Uterine smooth muscle cell (primary cell): ENCODE measurements at places on chromosomes 7 and 10. TPM values are rescaled to one million over a fixed set of nuclear protein-coding genes. Genes with fewer than 3 reads are reported as not detected.

The CALN1 gene
- not detected in 2 replicates for total RNA-seq

The GARIN1A gene
- total RNA-seq, result 0.33 and 0.87 TPM in 2 replicates

The NEURL1 gene
- total RNA-seq, result 0.22 and 1.00 TPM in 2 replicates

The CYP26C1 gene
- total RNA-seq, result 0.12 TPM in 1 of 2 replicates, not detected in the other

The TMEM273 gene
- not detected in 2 replicates for total RNA-seq

The SKIDA1 gene
- total RNA-seq, result 0.75 and 1.1 TPM in 2 replicates

The DPP6 gene
- 0.11 and 0.50 TPM in 2 replicates for total RNA-seq

The FOXI2 gene
- not detected in 2 replicates for total RNA-seq

The LRIT1 gene
- total RNA-seq, result not detected in 2 replicates

The WIPF3 gene
- not detected in 2 replicates for total RNA-seq

The DHTKD1 gene
- total RNA-seq, result 26.7 and 28.7 TPM in 2 replicates

The ARID5B gene
- 49.0 and 54.4 TPM in 2 replicates for total RNA-seq

The DCLRE1A gene
- total RNA-seq, result 9.1 and 13.1 TPM in 2 replicates

The GALNT17 gene
- total RNA-seq, result under 0.01 TPM in 1 of 2 replicates, not detected in the other

The PDLIM1 gene
- 1.2 and 4.8 TPM in 2 replicates for total RNA-seq

The PLXDC2 gene
- total RNA-seq, result 0.77 and 6.9 TPM in 2 replicates

The RPEL1 gene
- under 0.01 and 0.11 TPM in 2 replicates for total RNA-seq

The BHLHA15 gene
- total RNA-seq, result 1.3 and 2.2 TPM in 2 replicates

The OR2F1 gene
- total RNA-seq, result under 0.01 TPM in 1 of 2 replicates, not detected in the other

The FBXL13 gene
- 1.1 and 1.2 TPM in 2 replicates for total RNA-seq

The PON3 gene
- total RNA-seq, result 0.11 and 0.12 TPM in 2 replicates

The HTR5A gene
- under 0.01 TPM in 1 of 2 replicates, not detected in the other for total RNA-seq

The LRMDA gene
- total RNA-seq, result 0.55 and 0.87 TPM in 2 replicates

The ADAM22 gene
- 0.75 and 0.89 TPM in 2 replicates for total RNA-seq

The PSPH gene
- total RNA-seq, result 108 and 180 TPM in 2 replicates

The ENTPD7 gene
- total RNA-seq, result 32.5 and 42.4 TPM in 2 replicates

The HOGA1 gene
- total RNA-seq, result 0.50 and 0.89 TPM in 2 replicates

The ERVW-1 gene
- not detected in 2 replicates for total RNA-seq

The IFIT3 gene
- 28.9 and 36.6 TPM in 2 replicates for total RNA-seq

The OR9A2 gene
- total RNA-seq, result not detected in 2 replicates

The GLUD1 gene
- 280 and 331 TPM in 2 replicates for total RNA-seq

The EMX2 gene
- total RNA-seq, result 2.2 and 3.6 TPM in 2 replicates

The SLC18A3 gene
- not detected in 2 replicates for total RNA-seq

The NUTM2B gene
- 0.22 and 0.37 TPM in 2 replicates for total RNA-seq

The GIMAP8 gene
- under 0.01 and 0.12 TPM in 2 replicates for total RNA-seq

The AQP1 gene
- total RNA-seq, result 0.50 and 0.66 TPM in 2 replicates

The CRHR2 gene
- not detected in 2 replicates for total RNA-seq

The C1QL3 gene
- total RNA-seq, result not detected in 2 replicates

The PAOX gene
- 4.0 and 9.2 TPM in 2 replicates for total RNA-seq
